ENCODE measurements at places on chromosomes 1 and 21. TPM values are rescaled to one million over a fixed set of nuclear protein-coding genes. Genes with fewer than 3 reads are reported as not detected.

GBP7 gene
- polyA plus RNA-seq: not detected

PRAMEF10 gene
- polyA plus RNA-seq: not detected

CHODL gene
- 28.8 TPM for polyA plus RNA-seq

HUNK gene
- polyA plus RNA-seq: 9.3 TPM

OR13G1 gene
- polyA plus RNA-seq: not detected

MAEL gene
- polyA plus RNA-seq: not detected

UTS2 gene
- 2.4 TPM for polyA plus RNA-seq

Data from neural cell (in vitro differentiated cells).